HCEC 1CT (cell line): ENCODE measurements at places on chromosomes 13 and 19.

- DNase-seq, result no peak
Measured at GRCh38 chr19:18310118-18310909, 12.6 kb downstream of the LSM4 start.

- no peak for DNase-seq
Measured at GRCh38 chr19:4018140-4018613, 10.6 kb downstream of the PIAS4 start.

- peak; percentile 44 for DNase-seq
Measured at GRCh38 chr19:19406878-19407632, 1.6 kb downstream of the GATAD2A start.

- no peak for DNase-seq
Measured at GRCh38 chr19:34997071-34997617, 3.0 kb upstream of the GRAMD1A start.

- DNase-seq, result no peak
Measured at GRCh38 chr19:6813659-6814058, 41.2 kb downstream of the VAV1 start.

GRCh38 chr19:13401388-13401787, 104.9 kb downstream of the CACNA1A start:
- DNase-seq, result peak; percentile 33

DNA sequence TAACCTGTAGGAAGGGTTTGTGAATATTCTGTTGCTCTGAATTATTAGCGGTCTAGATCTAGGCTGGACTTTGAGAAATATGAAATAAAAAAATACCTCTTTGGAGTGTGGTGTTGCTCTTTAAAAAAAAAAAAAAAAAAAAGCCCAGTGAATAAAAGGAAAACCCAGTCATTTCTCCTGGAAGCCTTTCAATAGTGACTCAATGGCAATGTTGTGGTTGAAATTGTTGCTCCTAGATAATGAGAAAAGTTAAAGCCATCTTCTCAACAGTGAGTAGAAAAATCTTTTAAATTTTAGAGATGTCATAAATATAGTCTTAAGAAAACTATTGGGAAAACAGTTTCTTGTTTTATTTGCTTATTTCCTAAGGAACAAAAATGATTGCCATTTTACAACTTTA, 135.3 kb downstream of the RFC3 start:
- no peak for DNase-seq

DNA sequence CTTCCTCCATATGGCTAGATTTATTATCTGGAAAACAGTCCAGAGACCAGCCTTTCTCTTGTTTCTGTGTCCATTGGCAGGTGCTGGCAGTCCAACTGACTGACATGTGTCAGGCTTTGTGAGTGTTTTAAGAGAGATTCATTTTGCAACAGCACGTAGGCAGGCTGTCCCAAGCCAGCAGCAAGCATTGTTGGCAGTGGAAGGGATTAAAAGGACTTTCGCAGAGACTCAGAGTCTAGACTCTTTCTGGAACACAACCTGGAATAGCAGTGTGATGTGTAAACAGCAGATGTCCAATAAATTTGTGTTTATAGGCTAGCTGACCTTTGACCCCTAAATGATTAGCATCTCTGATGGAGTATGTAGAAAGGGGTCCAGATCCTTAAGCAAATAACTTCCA, 222.2 kb upstream of the SERP2 start:
- DNase-seq, result no peak

- DNase-seq, result no peak
Measured at GRCh38 chr13:111904166-111904565, 162.8 kb upstream of the SOX1 start.

- no peak for DNase-seq
Measured at GRCh38 chr19:45172173-45172572, 5.9 kb downstream of the TRAPPC6A start.

DNA sequence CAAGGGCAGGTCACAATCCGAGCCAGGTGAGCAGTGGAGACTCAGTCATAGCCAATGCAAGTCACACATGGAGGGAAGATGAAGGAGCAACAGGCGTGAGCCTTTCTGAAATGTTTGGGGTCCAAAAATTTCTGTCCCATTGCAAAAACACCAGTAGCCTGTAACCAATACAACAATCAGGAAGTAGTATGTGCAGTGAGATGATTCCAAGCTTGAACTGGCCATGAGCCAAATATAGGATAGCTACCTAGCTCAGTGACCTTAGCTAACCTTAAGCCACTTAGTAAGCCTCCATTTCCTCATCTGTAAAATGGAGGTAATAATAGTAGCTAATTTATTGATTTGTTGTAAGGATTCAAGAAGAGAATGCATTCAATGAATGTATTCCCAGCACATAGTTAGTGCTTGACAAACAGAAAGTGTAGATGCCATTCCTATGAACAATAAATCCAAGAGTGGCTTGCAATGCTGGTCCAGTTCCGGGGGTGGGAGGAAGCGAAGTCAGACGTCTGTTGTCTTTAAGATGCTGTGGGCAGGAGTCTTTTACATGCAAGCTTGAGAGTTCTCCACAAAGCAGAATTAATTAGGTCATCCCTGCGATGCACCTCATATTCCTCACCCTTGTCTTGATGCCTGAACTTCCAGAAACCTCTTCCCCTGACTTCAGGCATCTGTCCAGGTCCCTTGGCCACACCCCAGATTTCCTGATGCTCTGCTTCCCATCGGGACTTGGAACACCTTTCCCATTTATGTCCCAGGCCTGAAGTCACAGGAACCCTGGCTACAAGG, 195.7 kb upstream of the UBL3 start:
- peak; percentile 85 for DNase-seq

- no peak for DNase-seq
Measured at GRCh38 chr13:105660561-105660960, 874.9 kb downstream of the EFNB2 start.

DNA sequence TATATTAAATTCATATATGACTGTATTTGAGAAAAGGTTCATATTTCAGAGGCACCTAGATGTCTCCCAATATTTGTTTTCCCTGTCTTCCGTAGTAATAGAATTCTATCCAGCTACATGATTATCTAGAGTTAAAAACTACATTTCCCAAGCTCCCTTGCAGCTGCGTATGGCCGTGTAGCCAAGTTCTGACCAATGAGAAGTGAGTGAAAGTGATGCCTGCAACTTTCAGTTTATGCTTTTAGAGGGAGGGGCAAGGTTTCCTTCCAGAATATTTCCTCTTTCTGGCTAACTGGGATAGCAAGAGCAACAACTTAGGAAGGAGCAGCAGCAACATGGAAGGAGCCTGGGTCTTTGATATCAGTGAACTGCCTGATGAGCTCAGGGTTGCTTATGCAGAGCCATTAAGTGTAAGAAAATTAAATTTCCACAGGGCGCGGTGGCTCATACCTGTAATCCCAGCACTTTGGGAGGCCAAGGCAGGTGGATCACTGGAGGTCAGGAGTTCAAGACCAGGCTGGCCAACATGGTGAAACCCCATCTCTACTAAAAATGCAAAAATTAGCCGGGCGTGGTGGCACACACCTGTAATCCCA, 23.2 kb upstream of the CYP2A13 start:
- no peak for DNase-seq

GRCh38 chr13:114325729-114326128, 11.4 kb downstream of the CHAMP1 start:
- DNase-seq, result no peak

DNA sequence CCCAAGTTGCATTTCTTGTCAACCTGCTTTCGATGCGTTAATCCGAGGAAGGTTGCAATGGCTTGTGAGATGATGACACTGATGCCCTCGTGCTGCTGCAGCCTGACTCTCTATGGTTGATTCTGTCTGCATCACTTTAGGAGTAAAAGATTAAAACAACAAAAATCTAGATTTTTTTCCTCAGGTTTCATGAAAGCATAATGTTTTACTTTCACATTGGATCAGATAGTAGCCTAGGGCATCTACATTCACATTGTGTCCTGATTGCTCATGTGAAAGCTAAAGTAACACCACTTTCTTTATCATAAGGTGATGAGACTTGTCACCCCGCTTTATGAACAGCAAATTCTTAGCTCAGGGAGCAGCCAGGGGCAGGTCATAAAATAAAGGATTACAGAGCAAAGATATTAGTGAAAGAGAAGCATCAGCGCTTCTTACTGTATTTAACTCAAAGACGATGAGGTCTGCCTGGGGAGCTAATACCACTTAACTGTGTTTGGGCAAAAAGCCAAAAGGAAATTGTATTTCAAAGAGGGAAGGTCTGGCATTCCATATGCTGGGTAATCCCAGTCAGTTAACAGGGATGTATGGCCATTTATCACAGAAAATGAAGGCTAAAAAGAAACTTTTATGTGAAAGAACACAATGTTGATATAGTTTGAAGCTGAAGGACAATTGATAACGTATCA, 270.5 kb downstream of the GPC6 start:
- no peak for DNase-seq

DNA sequence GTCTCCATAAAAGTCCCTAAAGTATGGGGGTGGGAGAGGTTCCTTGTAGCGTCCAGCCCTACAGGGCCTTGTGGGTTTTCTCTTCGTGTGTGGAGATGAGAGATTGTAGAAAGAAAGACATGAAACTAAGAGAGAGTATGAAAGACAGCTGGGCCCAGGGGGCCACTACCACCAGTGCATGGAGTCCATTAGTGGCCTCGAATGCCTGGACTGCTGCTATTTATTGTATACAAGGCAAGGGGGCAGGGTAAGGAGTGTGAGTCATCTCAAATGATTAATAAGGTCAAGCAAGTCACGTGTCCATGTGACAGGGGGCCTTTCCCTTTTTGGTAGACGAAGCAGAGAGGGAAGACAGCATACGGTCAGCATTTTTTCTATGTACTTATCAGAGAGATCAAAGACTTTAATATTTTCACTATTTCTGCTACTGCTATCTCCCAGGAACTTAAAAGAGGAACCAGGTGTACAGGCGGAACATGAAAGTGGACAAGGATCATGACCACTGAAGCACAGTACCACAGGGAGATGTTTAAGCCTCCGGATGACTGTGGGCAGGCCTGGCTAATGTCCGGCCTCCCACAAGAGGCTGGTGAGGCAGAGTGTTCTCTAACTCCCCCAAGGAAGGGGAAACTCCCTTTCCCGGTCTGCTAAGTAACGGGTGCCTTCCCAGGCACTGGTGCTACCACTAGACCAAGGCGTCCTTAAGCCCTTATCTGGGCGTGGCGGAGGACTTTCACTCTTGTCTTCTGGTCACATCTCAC, 25.5 kb downstream of the FGF21 start:
- peak; percentile 56 for DNase-seq

DNA sequence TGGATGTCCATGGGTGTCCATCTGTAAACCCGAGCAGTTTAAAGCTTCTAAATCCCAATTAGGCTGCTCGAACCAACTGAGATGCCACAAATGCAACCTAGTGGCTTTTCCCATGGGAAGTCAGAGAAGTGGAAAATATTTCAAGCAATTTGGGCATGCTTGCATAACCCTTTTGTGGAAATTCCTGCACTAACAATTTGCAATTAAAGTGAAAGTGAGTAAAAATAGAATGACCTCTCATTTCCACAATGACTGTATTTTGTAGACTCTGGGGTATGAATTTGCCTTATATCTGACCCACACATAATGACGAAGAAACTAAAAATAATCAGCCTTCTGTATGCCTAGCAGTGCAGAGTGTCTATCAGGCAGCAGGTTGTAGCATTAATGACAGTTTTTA, 91.8 kb upstream of the TSC22D1 start:
- peak; percentile 37 for DNase-seq

DNA sequence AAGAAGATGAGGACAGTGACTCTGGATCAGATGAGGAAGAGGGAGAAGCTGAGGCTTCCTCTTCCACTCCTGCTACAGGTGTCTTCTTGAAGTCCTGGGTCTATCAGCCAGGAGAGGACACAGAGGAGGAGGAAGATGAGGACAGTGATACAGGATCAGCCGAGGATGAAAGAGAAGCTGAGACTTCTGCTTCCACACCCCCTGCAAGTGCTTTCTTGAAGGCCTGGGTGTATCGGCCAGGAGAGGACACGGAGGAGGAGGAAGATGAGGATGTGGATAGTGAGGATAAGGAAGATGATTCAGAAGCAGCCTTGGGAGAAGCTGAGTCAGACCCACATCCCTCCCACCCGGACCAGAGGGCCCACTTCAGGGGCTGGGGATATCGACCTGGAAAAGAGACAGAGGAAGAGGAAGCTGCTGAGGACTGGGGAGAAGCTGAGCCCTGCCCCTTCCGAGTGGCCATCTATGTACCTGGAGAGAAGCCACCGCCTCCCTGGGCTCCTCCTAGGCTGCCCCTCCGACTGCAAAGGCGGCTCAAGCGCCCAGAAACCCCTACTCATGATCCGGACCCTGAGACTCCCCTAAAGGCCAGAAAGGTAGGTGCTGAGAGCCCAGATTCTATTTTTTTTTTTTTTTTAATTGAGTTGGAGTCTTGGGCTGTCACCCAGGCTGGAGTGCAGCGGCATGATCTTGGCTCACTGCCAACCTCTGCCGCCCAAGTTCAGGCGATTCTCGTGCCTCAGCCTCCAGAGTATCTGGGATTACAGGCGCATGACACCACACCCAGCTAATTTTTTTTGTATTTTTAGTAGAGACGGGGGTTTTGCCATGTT, 2.3 kb downstream of the PPP1R15A start:
- peak; percentile 77 for DNase-seq

- no peak for DNase-seq
Measured at GRCh38 chr13:111947876-111948275, 119.1 kb upstream of the SOX1 start.

DNA sequence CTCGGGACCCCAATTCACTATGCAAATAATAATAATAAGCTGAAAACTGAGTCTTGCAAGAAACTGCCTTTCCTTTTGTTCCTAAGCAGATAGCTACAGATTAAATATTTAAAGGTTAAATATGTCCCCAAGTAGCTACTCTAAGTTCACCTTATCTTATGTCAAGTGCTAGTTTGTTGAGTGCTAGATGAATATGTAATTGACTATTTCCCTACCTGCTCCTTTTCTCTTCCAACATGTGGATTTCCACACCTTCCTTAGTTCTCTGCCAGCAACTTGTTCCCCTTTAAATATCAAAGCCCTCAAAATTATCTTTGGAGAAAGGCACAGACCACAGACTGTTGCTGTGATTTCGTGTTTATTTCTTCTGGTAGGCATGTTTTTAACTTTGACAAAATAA, 709.2 kb upstream of the SLITRK1 start:
- no peak for DNase-seq

DNA sequence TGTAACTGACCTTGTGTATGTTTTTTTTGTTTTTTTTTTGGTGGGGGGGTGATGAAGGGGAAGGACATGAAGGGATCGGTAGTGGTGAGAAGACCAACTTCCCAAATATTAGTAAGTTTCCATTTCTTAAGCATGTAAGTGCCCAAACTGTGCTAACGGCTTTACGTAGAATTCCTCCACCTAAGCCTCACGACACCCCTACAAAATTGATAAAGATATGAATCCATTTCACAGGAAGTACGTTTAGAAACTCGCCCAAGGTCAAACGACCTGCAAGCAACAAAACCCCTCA, 649 bp downstream of the UQCRFS1 start:
- peak; percentile 3 for DNase-seq

DNA sequence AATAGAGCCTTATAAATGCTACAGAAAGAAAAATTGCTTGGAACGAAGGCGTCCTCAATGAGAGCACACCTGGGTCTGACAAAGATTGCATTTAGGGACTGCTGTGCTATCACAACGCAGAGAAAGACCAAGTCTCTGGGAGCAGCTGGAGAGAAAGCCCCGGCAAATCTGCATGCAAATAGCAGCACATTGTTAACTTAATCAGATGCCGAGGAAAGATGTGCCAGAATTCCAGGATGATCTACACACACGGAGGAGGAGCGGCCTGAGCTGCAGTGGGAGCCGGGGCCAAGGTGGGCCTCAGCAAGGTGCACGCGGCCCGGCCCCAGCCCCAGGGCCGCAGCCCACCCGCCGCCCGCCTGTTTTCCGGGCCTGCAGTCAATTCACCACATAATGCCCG, 1.4 kb downstream of the ZNF536 start:
- DNase-seq, result no peak
